ENCODE measurements at places on chromosomes 6 and 20.
A peak's percentile ranks its signal among the peaks of the same experiment; 100 is the strongest.

GRCh38 chr6:112044856-112045255 is 9.0 kb upstream of the CCN6 start:
- DNase-seq: peak; percentile 82

- peak; percentile 6 for DNase-seq
Observed at GRCh38 chr20:57680131-57680716, 29.6 kb downstream of the PMEPA1 start.

DNA sequence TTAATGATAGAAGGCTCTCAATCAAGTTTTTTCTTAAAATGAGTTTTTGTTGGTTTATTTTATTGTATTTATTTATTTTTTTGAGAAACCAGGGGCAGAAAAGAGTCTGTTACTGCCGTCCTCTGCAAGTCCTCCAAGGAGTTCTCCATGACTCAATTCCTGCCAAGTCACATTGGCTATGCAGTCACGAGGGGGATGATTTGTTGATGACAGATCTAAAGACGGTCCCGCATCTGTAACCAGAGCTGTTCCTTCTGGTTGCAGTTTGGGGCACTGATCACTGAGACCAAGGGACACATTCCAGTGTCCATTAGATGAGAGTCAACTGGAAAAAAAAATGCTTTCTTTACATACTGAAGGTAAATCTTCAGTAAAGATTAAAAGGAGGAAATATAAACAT is 13.9 kb upstream of the TSHZ2 start:
- DNase-seq: no peak

GRCh38 chr6:149149653-149150052 is 167.9 kb upstream of the TAB2 start:
- DNase-seq: no peak

DNA sequence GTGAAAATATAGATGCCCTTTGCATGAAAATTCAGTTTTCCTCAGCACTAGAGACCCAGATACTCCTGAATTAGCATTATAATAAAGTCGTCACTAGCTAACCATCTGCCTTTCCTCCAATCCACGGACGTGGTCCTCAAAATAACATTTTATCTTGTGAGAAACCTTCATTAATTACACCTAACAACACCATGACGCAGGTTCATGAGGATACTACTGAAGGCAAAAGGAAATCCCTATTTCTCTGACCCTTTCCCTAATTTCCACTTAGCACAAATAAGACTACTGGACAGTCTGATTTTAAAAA is 1.3 kb upstream of the PNISR start:
- DNase-seq: peak; percentile 6

- no peak for DNase-seq
Observed at GRCh38 chr20:46624946-46625345, 26.3 kb downstream of the SLC13A3 start.

GRCh38 chr6:41563060-41563776 is 17.0 kb downstream of the FOXP4 start:
- no peak for DNase-seq

DNA sequence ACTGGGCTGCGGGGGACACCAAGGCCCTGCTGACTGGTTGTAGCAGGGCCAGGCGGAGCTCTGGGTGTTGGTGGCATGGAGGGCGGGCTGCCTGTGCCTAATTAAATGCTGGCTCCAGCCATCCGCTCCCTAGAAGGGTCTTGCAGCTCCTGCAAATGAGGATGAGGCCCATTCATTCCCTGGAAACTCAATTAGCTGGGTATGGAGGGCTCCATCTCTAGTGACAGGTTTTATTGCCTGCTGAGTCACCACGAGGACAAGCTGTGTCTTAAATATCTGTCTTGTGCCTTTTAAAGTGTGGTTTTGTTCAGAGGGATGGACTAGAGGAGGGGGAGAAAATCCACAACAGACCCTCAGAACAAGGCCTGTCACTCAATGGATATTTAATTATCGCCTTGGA is 60.9 kb downstream of the SULF2 start:
- no peak for DNase-seq

DNA sequence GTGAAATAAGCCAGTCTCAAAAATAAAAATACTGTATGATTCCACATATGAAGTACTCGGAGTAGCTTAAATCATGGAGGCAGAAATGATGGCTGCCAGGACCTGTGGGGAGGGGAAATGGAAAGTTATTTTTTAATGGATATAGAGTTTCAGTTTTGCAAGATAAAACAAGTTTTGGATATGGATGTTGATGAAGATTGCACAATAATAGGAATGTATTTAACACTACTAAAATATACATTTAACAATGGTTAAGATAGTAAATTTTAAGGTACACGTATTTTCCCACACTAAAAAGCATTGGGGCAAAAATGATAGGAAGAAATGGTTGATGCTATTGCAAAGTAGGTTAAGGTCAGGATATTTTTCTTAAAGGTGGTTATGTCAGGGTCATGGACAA is 1058.9 kb upstream of the MAP3K7 start:
- no peak for DNase-seq

GRCh38 chr20:51193066-51193772 is 170.3 kb upstream of the KCNG1 start:
- DNase-seq: no peak

DNA sequence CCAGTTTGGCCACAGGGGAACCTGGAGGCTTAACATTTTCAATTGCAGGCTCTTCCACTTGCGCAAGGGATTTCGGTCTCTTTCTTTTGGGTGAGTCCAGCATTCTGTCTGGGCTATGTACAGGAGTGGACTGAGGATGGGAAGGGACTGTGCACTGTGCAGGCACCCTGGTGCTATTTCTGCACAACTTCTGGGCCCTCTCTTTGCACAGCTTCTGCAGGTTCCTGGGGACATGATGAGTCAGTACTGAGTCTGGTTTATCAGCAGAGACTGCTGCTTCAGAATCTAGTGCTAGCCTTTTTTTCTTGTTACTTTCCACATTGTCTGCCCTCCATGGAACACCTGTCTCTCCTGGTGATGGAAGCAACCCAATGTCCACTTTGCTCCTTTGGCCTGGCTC is 78.5 kb upstream of the ASF1A start:
- no peak for DNase-seq

DNA sequence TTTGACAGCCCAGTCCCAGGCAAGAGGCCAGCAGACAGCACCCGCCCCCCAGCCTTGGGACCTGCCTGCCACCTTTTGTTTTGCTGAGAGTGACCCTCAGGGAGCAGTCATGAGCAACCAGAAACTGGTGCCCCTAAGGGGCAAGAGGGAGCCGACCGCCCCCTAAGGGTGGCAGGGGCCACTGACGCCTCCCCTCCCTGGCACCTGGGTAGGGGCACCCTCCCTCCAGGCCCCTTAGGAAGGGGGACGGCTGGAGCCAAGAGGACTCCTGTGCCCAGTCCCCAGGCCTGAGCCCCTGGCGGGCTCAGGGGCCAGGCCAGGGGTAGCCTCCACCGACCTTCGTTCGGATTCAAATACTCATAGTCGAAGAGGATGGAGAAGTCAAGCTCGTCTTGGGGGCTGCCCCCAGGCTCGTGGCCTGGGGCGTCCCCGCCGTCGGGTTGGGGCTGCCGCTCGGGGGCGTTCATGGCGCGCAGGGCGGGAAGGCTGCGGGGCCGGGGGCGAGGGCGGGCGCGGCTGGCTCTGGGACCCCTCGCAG is 417 bp downstream of the NFATC2 start:
- DNase-seq: no peak

DNA sequence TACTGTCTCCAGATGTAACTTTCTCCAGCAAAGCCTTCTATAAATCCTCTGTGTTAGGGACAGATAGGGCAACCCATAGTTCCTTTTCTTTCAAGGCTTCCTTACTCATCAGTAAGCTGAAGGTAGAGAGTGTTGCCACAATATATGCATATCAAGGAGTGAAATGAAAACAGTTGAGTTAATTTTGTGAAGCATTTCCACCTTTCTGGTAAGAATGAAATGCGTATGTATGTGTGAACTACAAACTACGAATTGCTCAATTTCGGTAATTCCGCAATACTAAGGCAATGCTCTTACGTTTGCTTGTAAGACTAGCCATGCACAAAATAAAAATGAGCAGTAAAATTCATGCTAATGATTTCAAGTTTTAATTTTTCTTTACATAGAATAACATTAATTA is 61.2 kb upstream of the HBS1L start:
- peak; percentile 7 for DNase-seq

GRCh38 chr6:156559162-156559690 is 218.0 kb upstream of the ARID1B start:
- no peak for DNase-seq
